Activated naive CD4-positive, alpha-beta T cell treated with anti-CD3 and anti-CD28 coated beads, Interleukin-2, amount 10 ng/mL, durations not matched to agents 7 days and 5 days (primary cell): ENCODE measurements at places on chromosomes 1 and 21.

DNA sequence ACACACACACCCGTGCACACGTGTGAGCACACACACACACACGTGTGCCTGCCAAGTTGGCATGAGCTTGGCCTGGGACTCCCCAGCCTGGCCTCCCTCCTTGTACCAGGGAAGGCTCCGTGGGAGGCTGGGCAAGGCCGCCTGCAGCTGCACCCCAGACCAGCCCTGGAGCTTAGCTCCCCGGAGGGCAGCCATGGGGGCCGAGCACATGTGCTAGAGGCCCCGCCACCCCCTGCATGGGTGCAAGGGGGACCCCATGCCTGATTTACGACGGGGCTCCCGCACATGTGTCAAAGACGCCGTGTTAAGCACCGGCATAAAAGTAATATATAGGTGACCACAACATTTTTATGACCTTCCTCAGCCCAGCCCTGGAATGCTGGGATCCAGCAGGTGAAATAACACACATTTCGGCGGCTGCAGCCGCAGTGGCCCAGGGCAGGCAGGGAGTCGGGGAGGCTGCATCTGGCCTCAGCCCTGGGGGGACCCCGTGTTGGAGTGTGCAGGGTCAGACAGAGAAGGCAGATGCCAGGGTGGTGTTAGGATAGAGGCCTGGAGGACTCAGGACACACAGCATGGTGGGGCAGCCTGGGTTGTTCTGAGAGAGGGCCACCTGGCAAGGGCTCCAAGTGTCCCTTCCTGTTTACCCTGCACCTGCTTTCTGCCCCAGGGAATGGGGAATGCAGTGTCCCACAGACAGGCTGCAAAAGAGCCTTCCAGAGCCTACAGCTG is 56.3 kb downstream of the WNT9A start:
- no peak for DNase-seq

DNA sequence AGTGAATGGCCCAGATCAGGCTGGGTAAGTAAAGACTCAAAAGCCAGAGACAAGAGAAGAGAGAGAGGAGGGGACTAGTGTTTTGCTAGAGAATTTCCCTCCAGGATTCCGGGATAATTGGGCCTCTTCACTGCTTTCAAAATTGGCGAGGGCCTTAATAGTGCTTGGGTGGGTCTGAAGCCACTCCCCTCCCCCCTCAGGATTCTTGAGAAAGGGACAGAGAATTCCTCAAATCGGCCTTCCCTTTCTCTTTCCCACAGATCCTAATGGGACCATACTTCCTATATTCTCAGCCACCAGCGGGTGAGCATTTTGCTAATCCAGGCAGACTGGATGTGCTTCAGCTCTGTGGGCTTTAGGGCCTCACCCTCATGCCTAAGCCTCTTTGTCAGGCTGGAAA is 11.9 kb downstream of the SFN start:
- DNase-seq: no peak

- no peak for DNase-seq
Observed at GRCh38 chr1:41468122-41468762, 16.2 kb downstream of the EDN2 start.

- DNase-seq: no peak
Observed at GRCh38 chr1:26081267-26082019, 14.0 kb upstream of the TRIM63 start.

- no peak for DNase-seq
Observed at GRCh38 chr1:110214454-110215404, 4.6 kb downstream of the KCNC4 start.

DNA sequence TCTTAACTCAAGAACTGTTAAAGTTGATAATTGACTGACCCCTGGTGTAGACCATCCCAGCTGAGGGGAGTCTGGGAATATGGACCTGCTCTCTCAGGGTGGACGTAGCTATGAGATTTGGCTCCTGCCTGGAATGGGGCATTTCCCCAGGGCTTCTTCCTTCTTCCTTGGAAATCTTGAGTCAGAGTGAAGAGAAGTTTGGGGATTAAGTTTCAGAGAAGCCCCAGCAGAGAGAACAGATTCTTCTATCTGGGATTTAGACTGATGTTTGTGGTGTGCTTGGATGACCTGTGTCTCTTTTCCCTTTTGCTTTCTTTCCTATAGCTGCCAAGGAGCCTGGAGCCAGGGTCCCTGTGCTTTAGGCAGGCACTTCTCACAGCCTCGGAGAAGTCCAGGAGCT is 13.2 kb downstream of the AKR1A1 start:
- DNase-seq: no peak

DNA sequence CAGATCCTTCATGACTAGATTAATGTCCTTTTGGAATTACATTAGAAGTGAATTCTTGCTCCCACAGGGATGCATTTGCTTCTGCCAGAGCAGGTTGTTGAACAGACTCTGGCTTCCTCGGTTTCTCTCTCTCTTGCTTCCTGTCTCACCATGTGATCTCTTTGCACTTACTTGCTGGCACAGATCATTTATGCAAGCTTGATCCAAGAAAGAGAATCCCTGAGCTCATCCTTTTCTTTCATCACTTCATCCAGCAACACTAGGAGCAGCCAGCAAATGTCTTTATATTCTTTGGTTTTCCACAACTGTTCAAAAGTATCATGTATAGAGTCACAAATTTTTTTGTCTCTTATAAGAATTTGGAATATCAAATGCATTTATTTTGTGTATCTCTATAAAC is 313.5 kb downstream of the ZNF326 start:
- DNase-seq: no peak
